ENCODE measurements at places on chromosomes 2 and 18. TPM values are rescaled to one million over a fixed set of nuclear protein-coding genes. Genes with fewer than 3 reads are reported as not detected.
A peak's percentile ranks its signal among the peaks of the same experiment; 100 is the strongest.

CHRND gene
- total RNA-seq, result not detected

CRYGC gene
- total RNA-seq, result not detected

TRIM43 gene
- total RNA-seq, result not detected

KCNS3 gene
- 3.0 TPM for total RNA-seq

- no peak overlapping the region for H3K4me3 ChIP-seq
- DNase-seq, result no peak
- no peaks in the 10 kb centered on the region for H3K27me3 ChIP-seq
- H3K36me3 ChIP-seq, result no peaks in the 10 kb centered on the region
- no peaks in the 10 kb centered on the region for H3K4me1 ChIP-seq
Measured at GRCh38 chr2:103669531-103669930, 907.7 kb downstream of the TMEM182 start.

DNA sequence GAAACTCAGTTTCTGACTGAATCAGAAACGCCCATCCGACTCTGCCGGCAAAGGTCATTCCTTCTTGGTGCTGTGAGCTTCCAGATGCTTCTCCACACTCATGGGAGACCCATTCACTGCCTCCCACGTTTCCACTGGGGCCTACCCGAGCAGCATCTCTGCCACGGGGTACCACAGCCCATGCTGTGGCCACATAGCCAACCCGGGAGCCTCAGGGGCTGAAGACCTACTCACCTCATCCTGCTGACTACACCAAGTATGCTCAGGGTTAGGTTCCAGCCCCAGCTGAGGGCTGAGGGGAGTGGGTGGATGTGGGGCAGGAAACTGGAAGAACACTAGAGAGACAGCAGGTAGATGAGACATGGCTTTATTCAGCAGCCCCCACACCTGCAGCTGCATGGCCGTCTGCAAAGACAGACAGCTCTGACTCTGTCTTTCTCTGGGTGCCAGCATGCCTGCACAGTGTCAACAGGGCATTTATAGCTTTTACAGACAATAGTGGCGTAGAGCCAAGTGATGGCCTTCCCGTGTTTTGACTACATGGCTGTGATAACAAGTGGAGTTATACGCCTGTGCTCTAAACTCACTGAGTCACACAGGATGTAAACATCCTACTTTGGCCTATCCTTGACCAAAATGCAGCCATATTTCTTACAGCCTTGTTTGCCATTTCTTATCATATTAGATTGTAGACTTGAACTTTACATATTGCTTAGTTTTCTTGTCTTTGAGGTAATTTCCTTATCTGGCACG, 16.5 kb upstream of the KLHL23 start:
- H3K27me3 ChIP-seq, result no peaks in the 10 kb centered on the region
- no peak overlapping the region for H3K27ac ChIP-seq
- H3K4me3 ChIP-seq, result no peak overlapping the region
- peaks cover 23% of the 10 kb centered on the region for H3K4me1 ChIP-seq

DNA sequence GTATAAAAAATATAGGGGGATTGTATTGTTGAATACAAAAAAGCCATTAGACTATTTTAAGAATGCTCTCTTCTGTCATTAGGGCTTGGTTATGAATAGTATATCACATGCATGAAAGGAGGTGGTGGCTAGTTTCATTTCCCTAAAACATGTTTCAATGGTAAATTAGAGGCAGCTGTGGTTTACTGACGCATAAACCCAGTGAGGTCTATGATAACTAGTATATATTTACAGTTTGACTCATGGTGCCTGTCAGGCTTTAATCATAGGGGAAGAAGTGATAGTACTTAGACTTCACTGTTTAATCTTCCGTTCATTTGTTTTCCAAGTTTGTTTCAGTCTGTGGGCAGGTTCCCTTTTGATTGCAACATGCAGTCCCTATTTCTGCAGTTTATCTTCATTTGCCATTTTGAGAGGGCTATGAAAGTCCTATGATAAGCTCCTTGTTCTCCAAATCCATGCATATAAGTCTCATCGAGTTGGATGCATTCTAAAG, 55.1 kb upstream of the MAP4K3 start:
- H3K27me3 ChIP-seq, result no peaks in the 10 kb centered on the region
- no peak overlapping the region for H3K4me3 ChIP-seq
- H3K27ac ChIP-seq, result peak overlapping the region; percentile 60
- H3K4me1 ChIP-seq, result peaks cover 62% of the 10 kb centered on the region
- DNase-seq, result no peak

DNA sequence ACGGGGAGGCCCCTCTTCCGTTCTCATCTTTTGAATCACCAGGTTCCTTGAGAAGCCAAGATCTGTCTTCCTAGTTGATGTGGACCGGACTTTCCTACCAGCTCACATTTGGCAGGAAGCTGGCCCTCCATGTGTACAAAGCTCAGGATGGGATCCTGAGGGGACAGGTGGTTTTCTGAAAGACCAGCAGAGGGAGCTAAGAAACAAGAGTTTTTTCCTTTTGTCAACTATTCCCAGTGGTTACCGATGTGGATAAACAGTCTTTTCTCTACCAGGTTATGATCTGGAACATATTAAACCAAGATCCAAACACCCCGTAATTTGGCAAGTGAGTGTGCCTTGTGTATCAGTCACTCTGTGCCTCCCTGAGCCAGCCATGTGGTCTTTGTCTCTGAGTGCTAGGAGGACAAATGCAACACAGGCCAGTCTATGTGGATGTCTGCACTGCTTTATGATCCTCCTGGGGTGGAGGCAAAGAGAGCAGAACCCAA, 25.1 kb upstream of the ARHGAP25 start:
- no peak for DNase-seq
- no peaks in the 10 kb centered on the region for H3K4me1 ChIP-seq
- H3K27ac ChIP-seq, result no peak overlapping the region
- H3K36me3 ChIP-seq, result no peaks in the 10 kb centered on the region

GRCh38 chr2:64003239-64003638, 16.0 kb downstream of the VPS54 start:
- peaks cover 5% of the 10 kb centered on the region for H3K4me1 ChIP-seq
- no peaks in the 10 kb centered on the region for H3K27me3 ChIP-seq
- no peak overlapping the region for H3K4me3 ChIP-seq
- no peaks in the 10 kb centered on the region for H3K36me3 ChIP-seq
- DNase-seq, result no peak

- H3K27me3 ChIP-seq, result no peaks in the 10 kb centered on the region
- no peaks in the 10 kb centered on the region for H3K36me3 ChIP-seq
- H3K4me3 ChIP-seq, result no peak overlapping the region
- H3K27ac ChIP-seq, result no peak overlapping the region
- no peak for DNase-seq
Measured at GRCh38 chr2:81714817-81715216, 1410.3 kb upstream of the LRRTM1 start.

DNA sequence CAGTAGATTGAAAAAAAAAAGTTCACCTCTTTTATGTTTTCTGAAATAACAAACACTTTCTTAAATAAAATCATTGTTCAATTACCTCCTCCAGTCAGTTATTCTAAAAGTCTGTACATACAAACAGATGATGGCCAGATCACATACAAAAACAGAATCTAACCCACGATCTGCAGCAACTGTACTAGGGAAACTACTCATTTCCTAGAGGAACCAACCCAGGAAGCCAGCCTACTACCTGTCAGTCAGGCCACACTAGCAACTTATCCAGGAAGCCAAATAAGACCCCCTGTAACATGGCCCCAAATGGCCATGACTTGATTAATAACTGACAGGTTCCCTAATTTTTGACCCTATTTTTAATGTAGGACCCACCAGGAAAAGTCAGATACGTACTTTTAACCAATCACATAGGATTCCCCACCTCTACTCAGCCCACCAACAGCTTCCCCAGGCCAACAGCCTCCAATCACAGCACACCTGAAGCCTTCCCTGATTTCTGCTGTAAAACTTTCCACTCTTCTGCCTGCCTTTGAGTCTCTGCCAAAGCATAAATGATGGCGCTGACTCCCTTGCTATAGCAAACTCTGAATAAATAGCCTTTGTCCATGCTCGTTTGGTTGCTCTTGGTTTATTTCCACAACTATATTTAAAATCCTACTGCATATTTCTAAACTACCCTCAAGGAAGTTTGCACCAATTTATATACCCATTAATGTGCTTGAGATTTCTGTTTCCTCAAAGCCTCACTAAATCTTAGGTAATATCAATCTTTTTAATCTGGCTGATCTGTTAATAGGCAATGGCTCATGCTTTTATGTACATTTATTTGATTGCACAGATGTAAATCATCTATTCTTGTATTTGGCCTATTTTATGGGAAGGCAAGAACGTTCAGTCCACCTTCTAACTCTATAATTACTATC, 486.4 kb downstream of the FBXO15 start:
- H3K27me3 ChIP-seq, result no peaks in the 10 kb centered on the region
- no peak for DNase-seq
- H3K36me3 ChIP-seq, result no peaks in the 10 kb centered on the region
- no peak overlapping the region for H3K4me3 ChIP-seq
- H3K27ac ChIP-seq, result no peak overlapping the region

- H3K36me3 ChIP-seq, result no peaks in the 10 kb centered on the region
- no peak overlapping the region for H3K27ac ChIP-seq
- H3K4me3 ChIP-seq, result no peak overlapping the region
- no peaks in the 10 kb centered on the region for H3K27me3 ChIP-seq
- no peak for DNase-seq
Measured at GRCh38 chr2:122683018-122683417, 927.6 kb downstream of the TSN start.

GRCh38 chr18:22542406-22542835, 124.7 kb upstream of the CTAGE1 start:
- peak; percentile 34 for DNase-seq
- H3K27ac ChIP-seq, result peak overlapping the region; percentile 45
- no peaks in the 10 kb centered on the region for H3K27me3 ChIP-seq
- peaks cover 18% of the 10 kb centered on the region for H3K4me1 ChIP-seq

DNA sequence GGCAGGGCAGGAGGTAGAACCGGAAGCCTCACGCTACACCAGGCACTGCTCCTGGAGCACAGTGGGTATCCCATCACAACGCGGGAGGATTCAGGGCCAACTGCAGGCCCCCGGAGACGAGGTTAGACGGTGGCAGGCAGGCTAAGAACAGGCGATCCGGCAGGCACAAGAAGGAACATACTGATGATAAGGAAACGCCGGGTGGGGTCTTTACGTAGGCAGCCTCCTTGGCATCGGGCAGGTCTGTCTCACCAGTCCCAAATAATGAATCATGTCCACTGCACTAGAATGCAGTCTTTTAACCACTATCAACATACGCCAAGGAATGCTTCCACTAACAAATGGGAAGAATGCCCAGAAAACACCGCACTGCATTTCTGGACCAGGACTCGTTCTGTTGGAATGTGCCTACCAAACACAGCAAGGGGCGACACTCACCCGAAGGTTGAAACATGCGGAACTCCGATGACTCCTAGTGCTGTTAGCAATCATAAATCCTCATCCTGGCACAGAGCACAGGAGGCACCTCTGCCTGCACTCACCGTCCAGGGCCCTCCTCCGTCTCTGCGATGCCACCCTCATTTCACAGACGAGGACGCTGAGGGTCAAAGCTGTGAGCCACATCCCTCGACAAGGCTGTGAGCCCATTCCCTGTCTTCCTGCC, 35.2 kb downstream of the ZNF516 start:
- H3K4me1 ChIP-seq, result peaks cover 8% of the 10 kb centered on the region
- peak overlapping the region; percentile 46 for H3K27ac ChIP-seq
- no peak overlapping the region for H3K4me3 ChIP-seq
- no peak for DNase-seq

GRCh38 chr18:48905513-48905912, 45.3 kb downstream of the SMAD7 start:
- no peak overlapping the region for H3K4me3 ChIP-seq
- H3K27me3 ChIP-seq, result no peaks in the 10 kb centered on the region
- H3K36me3 ChIP-seq, result no peaks in the 10 kb centered on the region
- H3K27ac ChIP-seq, result no peak overlapping the region

Data from heart right ventricle (tissue), 16 donors.